ENCODE measurements at places on chromosomes 7 and 10.

GRCh38 chr10:4109469-4109868, 324.5 kb upstream of the KLF6 start:
- no peak for DNase-seq

DNA sequence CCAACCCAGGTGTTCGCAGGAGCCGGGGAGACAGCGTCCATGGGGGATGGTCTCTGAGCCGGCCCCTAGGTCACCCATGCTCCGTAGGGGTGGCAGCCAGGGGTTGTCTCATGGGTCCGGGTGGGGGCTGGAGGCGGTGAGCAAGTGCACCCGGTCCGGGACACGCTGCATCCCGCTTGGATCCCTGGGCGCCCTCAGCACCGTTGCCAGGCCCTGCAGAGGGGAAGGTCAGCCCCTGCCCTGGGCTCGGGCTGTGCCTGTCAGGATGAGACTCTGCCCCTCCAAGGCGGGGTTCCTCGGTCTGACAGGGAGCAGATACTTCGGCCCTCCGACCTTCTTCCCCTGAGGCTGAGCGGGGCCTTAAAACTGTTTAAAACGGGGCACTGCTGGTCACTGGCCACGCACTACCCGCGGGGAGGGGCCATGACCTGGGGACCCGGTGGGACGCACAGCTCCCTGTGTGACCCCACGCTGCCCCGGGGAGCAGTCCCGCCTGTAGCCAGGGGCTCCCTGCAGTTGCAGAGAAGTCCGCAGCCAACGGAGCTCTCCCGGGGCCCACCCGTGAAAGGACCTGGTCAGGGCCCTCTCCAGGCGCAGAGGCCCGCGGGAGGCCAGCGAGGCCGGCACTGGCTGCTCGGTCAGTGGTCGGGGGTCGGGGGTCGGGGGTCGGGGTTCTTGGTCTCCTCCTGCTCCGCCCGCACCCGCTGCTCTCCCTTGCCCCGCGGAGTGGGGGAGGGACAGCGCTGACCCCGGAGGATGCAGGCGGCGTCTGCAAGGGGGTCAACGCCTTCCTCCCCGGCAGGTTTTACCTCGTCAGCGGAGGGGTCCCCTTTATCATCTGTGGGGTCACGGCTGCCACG, 33.4 kb upstream of the KNDC1 start:
- no peak for DNase-seq

DNA sequence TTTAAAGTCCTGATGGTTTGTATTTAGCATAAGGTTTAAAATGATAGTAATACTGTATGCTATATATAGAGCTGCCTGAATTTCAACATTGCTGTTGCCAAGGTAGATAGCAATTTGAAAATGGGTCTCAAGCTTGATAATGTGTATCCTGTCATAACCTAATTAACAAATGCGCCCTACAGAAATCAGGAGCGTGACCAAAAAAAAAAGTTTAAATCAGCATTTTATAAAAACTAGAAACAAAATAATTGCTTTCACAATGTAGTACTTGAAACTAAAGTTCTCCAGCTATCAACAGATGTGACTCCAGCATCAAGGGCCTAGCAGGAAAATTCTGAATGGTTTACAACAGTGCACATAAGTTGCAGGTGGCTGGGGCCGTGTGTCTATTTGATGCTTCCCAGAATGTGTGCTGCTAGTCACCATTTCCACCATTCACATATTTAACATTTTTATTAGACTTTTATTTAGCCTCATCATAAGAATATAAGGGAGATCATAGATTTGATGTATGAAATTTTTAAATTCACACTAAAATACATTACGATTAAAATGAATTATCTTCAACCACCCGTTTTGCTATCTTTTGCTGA, 14.1 kb downstream of the FXYD4 start:
- no peak for DNase-seq

DNA sequence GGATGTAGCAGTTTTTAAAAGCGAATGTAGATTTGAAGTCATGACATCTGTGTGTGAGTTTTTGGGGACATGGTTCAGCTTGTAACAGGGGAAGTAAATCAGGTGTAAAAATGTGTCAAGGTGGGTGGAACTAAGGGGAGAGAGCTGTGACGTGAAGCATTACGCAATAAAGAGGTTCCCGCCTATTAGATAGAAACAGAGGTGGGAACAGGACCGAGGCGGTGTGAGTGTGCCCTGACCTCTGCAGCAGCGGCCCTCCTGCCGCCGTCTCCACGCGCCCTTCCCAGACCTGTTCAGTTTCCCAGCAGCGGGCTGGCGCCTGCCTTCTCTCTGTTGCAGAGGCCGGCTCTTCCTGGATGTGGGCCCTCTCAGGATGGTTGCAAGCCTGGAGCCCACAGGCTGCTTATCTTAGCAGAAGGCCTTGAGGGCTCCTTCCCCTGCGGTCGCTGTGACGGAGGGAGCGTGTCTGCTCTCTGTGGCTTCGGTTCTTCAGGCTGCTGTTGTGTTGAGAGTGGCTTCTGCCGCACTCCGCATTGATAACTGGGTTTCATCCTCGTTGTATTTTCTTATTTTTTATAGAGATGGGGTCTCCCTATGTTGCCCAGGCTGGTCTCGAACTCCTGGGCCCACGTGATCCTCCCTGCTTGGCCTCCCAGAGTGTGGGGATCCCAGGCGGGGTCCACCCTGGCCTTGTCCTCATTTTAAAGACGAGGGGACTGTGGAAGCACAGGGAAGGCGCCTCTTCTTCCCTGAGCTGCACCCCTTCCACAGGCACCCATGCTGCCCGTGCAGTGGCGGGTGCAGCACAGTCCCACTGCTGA, 65.0 kb downstream of the DNAJB6 start:
- no peak for DNase-seq

DNA sequence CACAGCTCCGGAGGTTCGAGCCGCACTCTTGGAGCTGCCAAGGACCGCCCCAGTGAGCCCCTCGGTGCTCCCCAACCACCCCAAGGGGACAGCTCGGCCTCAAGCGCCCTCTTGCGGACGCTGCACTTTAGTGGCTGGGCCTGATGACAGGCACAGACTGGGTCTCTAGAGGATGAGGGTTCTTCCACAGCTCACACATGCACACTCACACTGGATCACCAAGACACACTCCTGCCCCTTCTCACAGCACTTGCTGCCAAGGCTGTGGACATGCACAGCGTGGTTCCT, 2.1 kb downstream of the RET start:
- DNase-seq: no peak

Data from effector memory CD4-positive, alpha-beta T cell (primary cell).